ENCODE measurements at places on chromosomes 7 and 10.

- DNase-seq: no peak
Observed at GRCh38 chr10:86345859-86346798, 20.5 kb downstream of the GRID1 start.

- no peak for DNase-seq
Observed at GRCh38 chr7:29612596-29612995, 49.0 kb downstream of the PRR15 start.

GRCh38 chr7:69827558-69827957 lies 229.3 kb downstream of the AUTS2 start:
- no peak for DNase-seq

GRCh38 chr10:58631715-58632114 lies 119.0 kb downstream of the BICC1 start:
- DNase-seq: no peak

- no peak for DNase-seq
Observed at GRCh38 chr7:92830532-92831110, 5.8 kb downstream of the CDK6 start.

- DNase-seq: no peak
Observed at GRCh38 chr10:64059884-64060283, 538.7 kb downstream of the REEP3 start.

DNA sequence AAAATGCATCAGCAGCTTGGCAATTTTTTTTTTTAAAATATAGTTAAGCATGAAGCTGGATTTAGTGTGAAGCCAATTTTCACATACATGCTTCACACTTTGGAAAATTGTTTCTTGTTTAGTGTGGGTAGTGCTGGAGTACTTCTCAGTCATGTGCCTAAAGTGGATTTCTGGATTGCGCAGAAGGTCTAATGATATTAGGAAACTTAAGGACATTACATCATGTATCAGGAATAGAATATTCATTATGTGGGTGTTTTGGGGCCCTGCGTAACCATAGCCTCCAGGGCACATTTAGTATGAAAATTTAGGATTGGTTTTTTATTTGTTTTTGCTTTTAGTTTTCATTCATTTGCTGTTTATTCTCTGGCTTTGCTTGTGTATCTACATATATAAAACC lies 28.8 kb upstream of the BNIP3 start:
- no peak for DNase-seq

- DNase-seq: no peak
Observed at GRCh38 chr7:8142477-8142876, 119.5 kb downstream of the ICA1 start.

DNA sequence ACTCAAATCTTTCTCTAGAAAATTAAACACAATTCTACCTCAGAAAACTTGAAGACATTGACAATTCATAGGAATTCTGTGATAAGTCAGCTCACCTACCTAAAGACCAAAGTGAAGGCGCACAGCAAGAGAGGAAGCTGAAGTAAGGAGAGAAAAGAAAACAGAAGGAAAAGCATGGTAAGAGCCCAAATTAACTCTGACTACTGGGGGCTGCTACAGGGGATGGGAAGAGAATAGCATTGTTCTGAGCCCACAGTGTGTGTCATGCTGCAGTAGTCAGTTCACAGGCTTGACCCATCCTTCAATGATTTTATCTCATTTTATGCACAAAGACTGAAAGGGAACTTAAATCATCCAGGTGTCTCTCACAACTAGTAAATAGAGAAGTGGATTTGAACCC lies 111.3 kb downstream of the PTEN start:
- DNase-seq: no peak

- no peak for DNase-seq
Observed at GRCh38 chr10:43091846-43092245, 15.0 kb downstream of the RET start.

GRCh38 chr7:19899529-19899928 lies 126.1 kb upstream of the TMEM196 start:
- DNase-seq: no peak

- no peak for DNase-seq
Observed at GRCh38 chr7:150439967-150440366, 10.5 kb upstream of the GIMAP8 start.

- DNase-seq: no peak
Observed at GRCh38 chr10:60384708-60385398, 4.8 kb downstream of the ANK3 start.

DNA sequence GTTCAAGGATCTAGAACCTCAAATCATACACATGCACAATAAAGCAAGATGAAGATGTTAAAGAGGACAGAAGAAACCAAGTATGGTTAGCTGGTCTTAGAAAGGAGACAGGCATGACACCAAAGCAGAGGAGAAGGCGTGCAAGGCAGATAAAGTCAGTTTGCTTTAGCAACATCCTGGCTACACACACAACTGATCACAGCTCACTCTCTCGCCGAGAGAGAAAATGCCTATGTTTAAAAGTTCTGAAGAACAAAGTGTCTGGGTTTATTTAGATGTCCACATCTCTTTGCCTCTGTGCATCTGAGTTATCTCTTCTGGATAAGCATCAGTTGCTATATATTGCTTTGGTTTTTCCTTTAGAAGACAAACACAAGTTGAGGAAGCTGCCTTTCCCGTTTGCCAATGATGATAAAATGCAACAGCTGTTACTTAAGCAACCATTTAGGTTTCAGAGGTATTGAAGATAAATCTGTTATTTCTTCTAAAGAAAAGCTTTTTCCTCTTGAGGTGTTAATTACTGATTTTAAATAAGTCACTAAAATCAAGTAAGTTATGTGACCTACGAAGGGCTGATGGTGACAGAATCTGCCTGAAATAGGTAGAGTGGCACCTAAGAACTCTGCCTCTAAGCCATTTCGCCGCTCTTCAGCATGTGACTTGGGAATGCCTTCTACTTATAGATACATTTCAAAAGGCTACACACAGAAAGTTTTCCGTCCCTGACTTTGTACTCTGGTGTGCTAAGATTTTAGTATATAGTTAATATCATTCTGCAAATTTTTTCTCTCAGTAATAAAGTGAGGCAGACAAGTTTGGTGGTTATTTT lies 146.2 kb upstream of the ASAH2 start:
- DNase-seq: no peak

- no peak for DNase-seq
Observed at GRCh38 chr10:49834976-49835375, 72.9 kb upstream of the OGDHL start.

GRCh38 chr7:91034459-91035368 lies 229.5 kb upstream of the FZD1 start:
- no peak for DNase-seq

DNA sequence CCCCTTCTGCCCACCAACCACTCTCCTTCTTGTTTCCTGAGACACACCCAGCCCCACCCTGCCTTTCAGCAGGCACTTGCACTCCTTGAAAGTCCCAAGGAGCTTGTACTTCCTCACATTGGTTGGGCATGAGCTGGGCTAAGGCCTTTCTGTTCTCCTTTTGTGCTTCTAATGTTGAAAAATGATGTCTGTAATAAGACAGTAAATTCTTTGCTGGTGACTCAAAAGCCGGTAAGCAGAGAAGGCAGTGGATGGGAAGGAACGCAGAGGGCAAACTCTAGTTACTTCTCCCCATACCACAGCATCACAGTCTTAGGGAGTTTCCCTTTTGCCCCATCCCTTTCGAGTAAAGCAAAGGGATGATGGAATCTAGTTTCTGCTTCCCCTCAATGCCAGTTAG lies 185.6 kb downstream of the PLXNA4 start:
- peak; percentile 40 for DNase-seq

GRCh38 chr7:55110993-55111361 lies 92.2 kb downstream of the EGFR start:
- DNase-seq: no peak

DNA sequence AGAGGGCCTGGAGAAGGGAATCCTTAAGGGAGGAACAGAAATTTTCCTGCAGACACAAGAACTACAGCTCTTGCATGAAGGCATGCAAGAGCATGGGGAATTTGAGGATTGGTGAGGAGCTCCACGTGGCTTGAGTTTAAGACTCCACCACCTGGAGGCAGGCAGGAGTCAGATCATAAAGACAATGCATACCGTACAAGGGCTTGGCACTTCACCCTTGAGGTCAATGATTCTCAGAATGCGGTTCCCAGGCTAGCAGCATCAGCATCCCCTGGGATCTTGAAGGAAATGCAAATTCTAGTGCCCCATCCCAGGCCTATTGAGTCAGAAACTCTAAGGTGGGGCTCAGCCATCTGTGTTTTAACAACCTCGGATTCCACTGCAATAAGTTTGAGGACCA lies 143.8 kb downstream of the C7orf25 start:
- DNase-seq: no peak

- DNase-seq: no peak
Observed at GRCh38 chr7:117011419-117012260, 58.3 kb downstream of the ST7 start.

- no peak for DNase-seq
Observed at GRCh38 chr7:105788356-105788755, 88.0 kb downstream of the ATXN7L1 start.

DNA sequence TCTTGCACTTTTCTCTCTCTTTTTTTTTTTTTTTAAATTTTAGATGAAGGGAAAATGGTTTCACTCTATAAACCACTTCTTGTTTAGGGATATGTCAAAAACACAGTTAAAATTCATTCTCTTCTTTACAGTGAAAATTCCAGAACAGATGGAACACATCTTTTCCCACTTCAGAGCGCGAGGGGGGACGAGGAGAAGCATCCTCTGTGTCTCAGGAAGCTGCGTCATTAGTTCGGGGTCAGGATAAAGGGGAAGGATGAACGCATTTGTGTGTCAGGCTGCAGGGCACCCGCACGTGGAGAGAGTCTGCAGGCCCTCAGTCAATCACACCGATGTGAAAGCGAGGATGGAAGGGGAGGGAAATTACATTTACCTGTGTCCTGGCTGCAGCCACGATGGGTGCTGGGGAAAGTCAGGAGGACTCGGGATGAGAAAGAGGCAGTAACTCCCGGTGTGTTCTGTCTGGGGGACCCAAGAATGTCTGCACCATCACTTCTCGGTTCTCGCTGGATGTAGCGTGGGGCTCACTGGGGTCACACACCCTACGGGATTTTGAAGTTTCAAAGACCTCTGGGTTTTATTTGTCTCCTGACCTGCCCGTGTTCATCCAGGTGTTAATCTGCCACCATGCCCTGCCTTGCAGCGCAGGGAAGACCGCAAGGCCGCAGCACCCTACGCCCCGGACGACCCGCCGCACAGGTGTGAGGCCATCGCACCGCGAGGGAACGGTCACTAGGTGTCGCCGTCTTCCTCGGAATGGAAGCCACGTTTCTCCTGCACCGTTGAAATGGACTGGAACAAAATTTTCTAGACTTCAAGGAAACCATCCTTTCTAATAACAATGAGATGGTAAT lies 66.7 kb upstream of the PITRM1 start:
- peak; percentile 57 for DNase-seq

GRCh38 chr7:17185690-17186070 lies 112.8 kb upstream of the AHR start:
- peak; percentile 17 for DNase-seq

- DNase-seq: no peak
Observed at GRCh38 chr10:27244976-27245375, 4.4 kb upstream of the ACBD5 start.

DNA sequence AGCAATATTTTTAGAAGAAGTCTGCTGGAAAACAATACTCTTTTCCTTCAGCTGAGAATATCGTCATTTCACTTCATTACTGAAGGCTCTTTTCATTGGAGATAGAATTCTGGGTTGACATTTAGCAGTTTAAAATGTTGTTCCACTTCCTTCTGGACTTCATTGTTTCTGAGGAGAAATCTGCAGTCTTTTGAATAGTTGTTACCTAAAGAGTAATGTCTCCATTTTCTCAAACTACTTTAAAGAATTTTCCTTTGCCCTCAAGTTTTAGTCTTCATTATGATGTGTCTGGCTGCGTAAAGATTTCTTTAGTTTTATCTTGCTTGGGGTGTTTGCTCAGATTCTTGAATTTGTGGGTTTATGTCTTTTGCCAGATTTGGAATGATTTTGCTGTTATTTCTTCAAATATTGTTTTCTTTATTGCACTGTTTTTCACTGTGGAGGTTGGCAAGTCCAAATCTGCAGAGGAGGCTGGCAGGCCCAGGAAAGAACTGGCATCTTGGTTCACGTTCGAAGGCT lies 136.3 kb downstream of the DNAJB6 start:
- no peak for DNase-seq

GRCh38 chr7:77553123-77553522 lies 16.0 kb downstream of the PTPN12 start:
- no peak for DNase-seq

- no peak for DNase-seq
Observed at GRCh38 chr7:155653803-155654202, 9.3 kb downstream of the RBM33 start.

- DNase-seq: peak; percentile 79
Observed at GRCh38 chr7:21945454-21946221, at the start of gene CDCA7L. CDCA7L (minus strand) TSS chr7:21945899; CDS start chr7:21945804, 95 bp downstream.

GRCh38 chr10:34906067-34906965 lies 91.2 kb upstream of the PARD3 start:
- DNase-seq: no peak

GRCh38 chr10:70084189-70084588 lies 31.5 kb downstream of the MACROH2A2 start:
- DNase-seq: no peak

GRCh38 chr10:110523736-110524135 lies 26.0 kb downstream of the DUSP5 start:
- DNase-seq: no peak

DNA sequence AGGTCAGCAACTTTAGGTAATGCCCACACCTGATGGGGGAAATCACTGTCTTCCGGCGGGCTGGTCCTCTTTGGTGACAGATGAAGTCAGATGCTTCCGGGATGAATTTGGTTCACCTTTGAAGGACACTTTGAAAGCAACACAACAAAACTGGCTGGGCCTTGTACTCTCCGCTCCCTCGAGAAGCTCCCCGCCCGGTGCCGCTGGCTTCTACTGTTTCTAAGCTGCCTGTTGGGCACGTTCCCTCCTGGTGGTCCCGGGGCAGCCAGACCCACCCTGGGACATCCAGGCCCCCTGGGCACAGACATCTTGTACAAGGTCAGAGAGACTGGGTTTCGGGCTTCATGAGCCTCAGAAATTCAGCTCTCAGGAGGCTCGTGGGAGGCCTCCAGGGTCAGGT lies 452.3 kb downstream of the DNAJB6 start:
- DNase-seq: no peak

DNA sequence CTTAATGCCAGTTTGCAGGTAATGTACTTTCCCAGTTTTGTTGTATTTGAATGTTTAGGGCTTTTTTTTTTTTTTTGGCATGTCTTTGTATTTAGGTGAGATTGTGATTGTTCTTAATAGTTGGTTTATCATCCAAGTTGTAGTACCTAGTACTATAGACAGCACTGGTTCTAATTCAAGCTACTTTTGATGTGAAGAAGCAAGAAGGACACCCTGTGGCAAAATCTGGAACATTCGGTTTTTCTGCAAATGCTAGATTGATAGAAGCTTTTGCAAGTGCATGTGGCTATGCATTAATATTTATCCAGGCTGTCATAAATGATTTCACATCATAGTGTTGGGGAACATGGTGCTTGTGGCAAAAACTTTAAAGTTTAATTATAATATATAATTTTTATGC lies 248.9 kb downstream of the FOXP2 start:
- DNase-seq: no peak

DNA sequence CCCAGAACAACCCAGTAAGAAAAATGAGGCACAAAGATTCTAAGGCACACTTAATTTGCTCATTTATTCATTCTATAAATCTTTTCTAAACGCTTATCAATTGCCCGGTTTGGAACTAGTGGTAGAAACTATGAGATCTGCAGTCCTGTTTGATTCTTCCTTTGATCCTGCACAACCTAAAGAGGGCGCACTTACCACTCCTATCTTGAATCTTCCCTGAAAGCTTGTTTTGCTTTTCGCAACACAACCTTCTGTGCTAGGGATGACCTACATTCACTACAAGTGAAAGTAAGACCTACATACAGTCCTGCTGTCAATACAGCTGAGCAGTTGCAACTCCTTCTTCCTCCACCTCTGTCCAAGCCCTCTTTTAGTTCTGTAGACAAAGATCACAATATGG lies 12.6 kb upstream of the ARL4A start:
- peak; percentile 41 for DNase-seq

Measured in CD4-positive, alpha-beta T cell treated with Interleukin-15 for 1 hour (primary cell).